ENCODE measurements at places on chromosomes 5 and 9.

DNA sequence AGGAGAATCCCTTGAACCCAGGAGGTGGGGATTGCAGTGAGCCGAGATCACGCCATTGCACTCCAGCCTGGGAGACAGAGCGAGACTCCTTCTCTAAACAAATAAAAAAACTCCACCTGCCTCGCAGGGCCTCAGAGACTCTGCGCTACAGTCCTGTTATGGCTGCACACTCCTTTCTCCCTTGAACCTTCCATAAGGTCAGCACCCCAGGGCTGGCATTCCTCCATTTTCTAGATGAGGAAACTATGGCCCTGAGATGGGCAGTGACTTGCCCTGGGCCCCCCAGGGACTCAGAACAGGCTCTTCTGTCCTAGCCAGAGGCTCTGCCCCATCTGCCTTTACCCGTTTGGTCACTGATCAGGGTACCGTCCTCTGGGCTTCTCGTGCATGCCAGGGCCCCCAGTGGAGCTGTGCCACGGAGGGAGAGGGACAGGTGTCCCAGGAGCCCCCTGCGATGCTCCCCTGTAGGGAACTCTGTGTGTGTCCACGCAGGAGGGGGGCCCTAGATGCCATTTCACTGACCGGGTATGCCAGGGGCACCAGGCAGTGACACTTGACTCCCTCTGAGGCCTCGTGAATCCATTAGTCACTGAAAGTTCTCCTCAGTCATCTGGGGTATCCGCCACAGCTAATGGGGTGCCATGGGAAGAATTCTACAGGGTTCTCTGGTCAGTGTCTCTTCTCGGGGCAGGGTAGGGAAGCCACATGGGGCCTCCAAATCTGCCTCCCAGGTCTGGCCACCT lies 16.2 kb downstream of the RALGDS start:
- DNase-seq, result no peak

GRCh38 chr9:113042884-113043657 lies 13.5 kb downstream of the ZFP37 start:
- no peak for DNase-seq

- no peak for DNase-seq
These were observed 238.0 kb downstream of the DMAC1 start for GRCh38 chr9:7561527-7562080.

GRCh38 chr9:107314763-107315162 lies 31.7 kb downstream of the RAD23B start:
- DNase-seq, result no peak

DNA sequence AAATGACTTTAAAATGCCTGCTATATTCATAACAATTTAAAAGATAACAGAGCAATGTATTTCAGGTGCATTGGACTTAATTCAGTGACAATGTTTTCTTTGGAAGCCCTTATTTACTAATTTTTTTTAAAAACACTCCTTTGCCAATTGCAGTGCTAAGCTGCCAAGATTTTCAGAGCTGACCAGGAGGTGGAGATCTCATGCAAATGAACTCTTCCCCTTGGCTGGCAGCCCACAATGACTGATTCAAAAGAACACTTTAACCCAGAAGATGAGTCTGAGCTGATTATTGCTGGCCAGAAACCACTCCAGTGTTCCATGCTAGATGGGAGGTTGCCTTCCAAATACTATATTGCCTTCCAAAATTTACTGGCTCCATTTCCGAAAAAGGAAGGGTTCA lies 128.3 kb upstream of the CCNH start:
- DNase-seq, result no peak

DNA sequence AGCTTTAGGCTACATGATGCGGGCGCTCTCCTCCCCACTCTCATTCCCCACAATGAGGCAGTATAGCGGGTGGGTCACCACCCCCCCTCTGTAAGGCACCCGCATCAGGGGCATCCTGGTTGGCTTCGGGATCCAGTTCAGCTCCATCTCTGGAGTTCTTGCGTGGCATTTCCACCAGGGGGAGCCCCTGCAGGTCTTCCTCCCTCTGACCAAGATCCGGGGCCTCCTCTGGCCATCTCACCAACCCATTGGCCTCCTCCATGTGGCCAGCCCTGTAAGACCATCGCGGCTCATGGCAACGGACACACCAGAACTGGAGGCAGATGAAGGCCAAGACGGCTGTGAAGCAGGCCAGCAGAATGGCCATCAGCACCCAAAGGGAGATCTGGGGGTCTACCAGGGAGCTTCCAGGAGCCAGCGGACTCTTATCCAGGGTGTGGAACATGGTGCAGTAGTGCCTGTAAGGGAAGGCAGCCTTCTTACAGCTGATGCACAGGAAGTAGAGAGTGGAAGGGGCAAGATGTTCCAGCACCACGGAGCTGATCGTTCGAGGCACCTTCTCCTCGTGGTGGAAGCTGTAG lies 77.0 kb downstream of the CYFIP2 start:
- DNase-seq, result no peak
